ENCODE measurements at places on chromosomes 16 and 17. TPM values are rescaled to one million over a fixed set of nuclear protein-coding genes. Genes with fewer than 3 reads are reported as not detected.

The ATXN2L gene
- total RNA-seq = 191 TPM

DNA sequence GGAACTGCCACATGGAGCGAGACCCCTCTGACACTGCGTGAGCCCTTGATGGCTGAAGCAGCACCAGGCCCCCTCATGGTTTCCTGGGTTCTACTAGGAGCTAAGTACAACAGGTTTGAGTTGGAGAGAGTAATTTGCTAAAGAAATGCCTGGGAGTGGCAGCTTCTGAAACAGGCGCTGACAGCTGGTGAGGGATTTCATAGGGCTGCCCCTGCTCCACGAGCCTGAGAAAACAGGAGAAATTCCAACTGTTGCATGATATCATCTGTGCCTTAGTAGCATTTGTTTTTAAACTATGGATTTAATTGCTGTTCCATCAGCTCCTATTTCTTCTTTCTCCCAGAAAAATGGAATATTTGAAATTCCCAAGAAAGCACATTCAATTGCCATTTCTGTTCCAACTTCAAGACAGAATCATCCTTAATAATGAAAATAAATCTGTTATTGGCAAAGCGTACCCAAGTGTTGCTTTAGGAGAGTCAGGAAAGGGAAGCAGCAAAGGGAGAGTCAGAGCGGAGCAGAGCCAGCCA, 78.8 kb upstream of the ANKFN1 start:
- no peaks in the 10 kb centered on the region for H3K4me1 ChIP-seq
- no peak overlapping the region for H3K4me3 ChIP-seq
- H3K36me3 ChIP-seq = no peaks in the 10 kb centered on the region
- DNase-seq = no peak
- no peaks in the 10 kb centered on the region for H3K27me3 ChIP-seq
- no peak overlapping the region for H3K27ac ChIP-seq

- no peak overlapping the region for H3K27ac ChIP-seq
- no peaks in the 10 kb centered on the region for H3K27me3 ChIP-seq
- no peaks in the 10 kb centered on the region for H3K36me3 ChIP-seq
- DNase-seq = no peak
Measured at GRCh38 chr17:44530896-44531418, 26.3 kb upstream of the FZD2 start.

The UNC13D gene
- total RNA-seq = 2.5 TPM

The TBX21 gene
- not detected for total RNA-seq

The CLEC3A gene
- not detected for total RNA-seq

The ACAP1 gene
- total RNA-seq = 14.4 TPM

All from astrocyte (in vitro differentiated cells and primary cell).